NCI-H1048 (cell line): ENCODE measurements at places on chromosomes 7 and 10.

GRCh38 chr10:103737735-103738367 lies 117.5 kb downstream of the SH3PXD2A start:
- DNase-seq: no peak

GRCh38 chr7:50834031-50834535 lies 51.4 kb upstream of the GRB10 start:
- DNase-seq: no peak

- DNase-seq: no peak
Measured at GRCh38 chr7:27312820-27313219, 70.2 kb downstream of the EVX1 start.

DNA sequence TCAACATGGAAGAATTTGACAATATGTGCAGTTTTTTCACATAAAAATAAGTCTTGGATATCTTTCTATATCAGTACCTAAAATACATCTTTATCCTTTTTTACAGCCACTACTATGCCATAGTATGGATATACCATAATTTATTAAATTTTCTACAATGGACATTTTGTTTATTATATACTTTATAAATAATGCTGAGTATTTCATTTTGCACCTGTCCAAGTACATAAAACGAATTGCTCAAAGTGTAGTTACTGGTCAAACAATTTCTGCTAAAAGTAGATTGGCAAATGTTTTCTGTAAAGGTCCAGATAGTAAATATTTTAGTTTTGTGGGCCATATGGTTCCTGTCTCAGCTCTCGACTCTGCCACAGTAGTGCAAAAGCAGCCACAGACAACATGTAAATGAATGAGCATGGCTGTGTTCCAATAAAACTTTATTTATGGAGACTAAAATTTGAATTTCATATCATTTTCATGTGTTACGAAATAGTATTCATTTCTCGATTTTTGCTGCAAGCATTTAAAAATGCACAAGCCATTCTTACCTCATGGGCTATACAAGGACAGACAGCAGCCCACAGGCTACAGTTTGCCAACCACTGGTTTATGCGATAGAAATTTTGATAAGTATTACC lies 96.9 kb upstream of the STEAP1B start:
- DNase-seq: no peak

DNA sequence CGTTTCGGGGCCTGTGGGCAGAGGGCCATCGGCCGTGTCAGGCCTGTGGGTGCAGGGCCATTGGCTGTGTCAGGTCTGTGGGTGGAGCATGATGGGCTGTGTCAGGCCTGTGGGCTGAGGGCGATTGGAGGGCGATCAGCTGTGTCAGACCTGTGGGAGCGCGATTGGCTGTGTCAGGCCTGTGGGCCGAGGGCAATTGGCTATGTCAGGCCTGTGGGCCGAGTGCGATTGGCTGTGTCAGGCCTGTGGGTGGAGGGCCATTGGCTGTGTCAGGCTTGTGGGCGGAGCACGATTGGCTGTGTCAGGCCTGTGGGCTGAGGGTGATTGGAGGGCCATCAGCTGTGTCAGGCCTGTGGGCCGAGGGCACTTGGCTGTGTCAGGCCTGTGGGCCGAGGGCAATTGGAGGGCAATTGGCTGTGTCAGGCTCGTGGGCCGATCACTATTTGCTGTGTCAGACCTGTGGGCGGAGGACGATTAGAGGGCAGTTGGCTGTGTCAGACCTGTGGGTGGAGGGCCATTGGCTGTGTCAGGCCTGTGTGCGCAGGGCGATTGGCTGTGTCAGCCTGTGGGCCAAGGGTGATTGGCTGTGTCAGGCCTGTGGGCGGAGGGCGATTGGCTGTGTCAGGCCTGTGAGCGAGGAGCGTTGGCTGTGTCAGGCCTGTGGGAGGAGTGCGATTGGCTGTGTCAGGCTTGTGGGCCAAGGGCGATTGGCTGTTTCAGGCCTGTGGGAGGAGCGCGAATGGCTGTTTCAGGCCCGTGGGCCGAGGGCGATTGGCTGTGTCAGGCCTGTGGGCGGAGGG lies 54.1 kb downstream of the DYNC2I1 start:
- no peak for DNase-seq

- DNase-seq: no peak
Measured at GRCh38 chr10:4885162-4885561, 59.2 kb downstream of the AKR1E2 start.

- DNase-seq: no peak
Measured at GRCh38 chr10:131013281-131013912, 298.1 kb downstream of the TCERG1L start.

DNA sequence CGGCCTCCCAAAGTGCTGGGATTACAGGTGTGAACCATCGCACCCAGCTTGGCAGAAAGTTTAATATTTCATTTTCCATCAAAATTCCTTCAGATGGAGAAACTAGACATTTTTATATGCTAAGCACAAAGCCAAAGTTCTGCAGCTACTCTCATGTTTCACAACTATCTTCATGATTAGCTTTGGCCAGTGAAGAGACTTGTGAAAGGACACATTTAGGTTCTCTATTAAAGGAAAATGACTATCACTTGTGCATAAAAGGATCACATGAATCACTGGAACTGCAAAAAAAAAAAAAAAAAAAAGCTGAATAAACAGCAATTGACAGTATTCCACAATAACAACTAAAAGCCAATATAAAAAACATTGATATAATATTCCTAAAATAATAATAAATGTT lies 16.2 kb downstream of the FGFBP3 start:
- no peak for DNase-seq

DNA sequence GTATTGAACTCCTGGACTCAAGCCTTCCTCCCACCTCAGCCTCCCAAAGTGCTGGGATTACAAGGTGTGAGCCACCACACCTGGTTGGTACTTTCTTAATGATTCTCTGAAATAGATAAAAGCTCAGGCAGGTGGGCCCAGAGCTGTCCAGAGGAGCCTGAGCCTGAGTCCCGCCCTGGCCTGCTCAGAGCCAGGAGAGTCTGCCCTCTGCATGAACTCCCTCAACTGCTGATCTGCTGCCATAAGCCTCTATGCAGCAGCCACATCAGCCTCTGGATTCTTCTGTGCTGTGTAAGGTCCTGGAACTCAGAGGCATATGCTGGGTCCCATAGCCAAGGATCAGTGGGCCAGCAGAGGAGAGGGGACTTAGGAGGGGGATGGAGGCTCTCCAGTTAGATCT lies 23.1 kb upstream of the DDIT4 start:
- no peak for DNase-seq

GRCh38 chr10:133306941-133307379 lies 1.7 kb downstream of the TUBGCP2 start:
- no peak for DNase-seq

GRCh38 chr10:53977267-53977666 lies 823.8 kb downstream of the PCDH15 start:
- no peak for DNase-seq

- DNase-seq: no peak
Measured at GRCh38 chr7:54838175-54838910, 79.3 kb upstream of the SEC61G start.

GRCh38 chr10:103895411-103896186 lies 22.4 kb downstream of the STN1 start:
- no peak for DNase-seq

DNA sequence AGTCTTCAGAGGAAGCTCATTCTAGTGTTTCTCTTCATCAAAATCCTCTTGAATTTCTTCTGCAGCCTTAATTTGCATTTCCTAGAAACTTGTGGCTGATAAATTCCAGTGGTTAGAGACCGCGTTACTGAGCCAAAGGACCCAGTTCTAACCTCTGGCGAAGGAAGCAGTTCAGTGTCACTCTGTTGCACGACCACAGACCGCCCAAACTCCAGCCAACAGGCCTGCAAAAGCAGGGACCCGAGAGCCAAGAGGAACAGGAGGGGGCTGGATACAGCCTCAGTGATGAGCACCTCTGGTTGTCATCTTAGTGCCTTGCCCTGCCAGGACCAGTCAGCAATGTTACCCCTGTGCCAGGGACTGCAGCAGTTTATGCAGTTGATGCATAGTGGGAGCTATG lies 70.0 kb downstream of the AFAP1L2 start:
- no peak for DNase-seq

DNA sequence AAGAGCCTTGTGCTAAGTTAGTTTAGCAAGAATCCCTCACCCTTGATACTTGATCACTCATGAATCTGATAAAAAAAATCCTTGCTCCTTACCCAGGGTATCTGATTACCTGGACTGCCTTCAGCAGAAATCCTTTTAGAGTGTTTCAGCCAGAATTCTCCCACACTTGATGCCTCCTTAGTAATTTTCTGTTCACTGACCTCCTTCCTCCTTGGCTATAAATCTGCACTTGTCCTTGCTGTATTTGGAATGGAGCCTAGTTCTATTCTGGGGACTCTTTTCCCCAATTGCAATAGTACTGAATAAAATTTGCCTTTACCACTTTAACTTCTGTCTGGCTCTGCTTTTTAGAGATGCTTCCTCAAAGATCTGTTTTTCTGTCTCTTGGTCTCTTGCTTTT lies 84.9 kb downstream of the RPS24 start:
- no peak for DNase-seq

DNA sequence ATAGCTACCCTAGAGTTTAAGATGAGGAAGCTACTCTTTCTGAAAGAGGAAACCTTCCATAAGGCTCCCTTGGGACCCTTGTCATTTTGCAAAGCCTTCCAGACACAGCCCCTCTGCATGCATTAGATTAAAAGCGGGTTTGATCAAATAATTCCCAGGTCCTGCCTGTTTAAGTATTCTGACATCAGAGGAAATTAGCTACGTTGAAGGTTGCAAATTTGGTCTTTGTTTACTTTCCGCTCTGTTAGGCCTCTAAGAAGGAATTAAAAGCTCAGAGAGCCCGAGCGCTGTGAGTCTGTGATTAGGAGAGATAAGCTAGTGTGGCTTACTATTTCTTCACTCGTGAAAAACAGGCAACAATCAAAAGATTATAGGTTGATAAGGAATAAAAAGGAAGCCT lies 1.4 kb upstream of the THSD7A start:
- DNase-seq: no peak

GRCh38 chr10:130336617-130337304 lies 200.6 kb downstream of the GLRX3 start:
- no peak for DNase-seq

DNA sequence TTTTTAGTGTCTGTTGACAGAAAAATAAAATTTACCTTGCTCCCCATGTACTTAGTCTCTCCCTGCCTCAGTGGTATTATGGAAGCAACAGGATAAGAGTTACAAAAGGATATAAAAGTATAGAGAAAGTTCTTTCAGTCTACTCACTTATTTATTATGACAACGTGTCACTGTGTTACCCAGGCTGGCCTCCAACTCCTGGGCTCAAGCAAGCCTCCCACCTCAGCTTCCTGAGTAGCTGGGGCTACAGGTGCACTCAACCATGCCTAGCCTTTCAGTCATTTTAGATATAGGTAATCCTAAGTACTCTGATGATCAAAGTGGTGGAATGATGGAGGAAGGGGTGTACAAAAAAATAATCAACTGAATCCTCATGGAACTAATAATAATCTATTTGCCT lies 215.2 kb upstream of the MKLN1 start:
- no peak for DNase-seq

GRCh38 chr7:33487998-33488682 lies 358.8 kb downstream of the BBS9 start:
- no peak for DNase-seq

DNA sequence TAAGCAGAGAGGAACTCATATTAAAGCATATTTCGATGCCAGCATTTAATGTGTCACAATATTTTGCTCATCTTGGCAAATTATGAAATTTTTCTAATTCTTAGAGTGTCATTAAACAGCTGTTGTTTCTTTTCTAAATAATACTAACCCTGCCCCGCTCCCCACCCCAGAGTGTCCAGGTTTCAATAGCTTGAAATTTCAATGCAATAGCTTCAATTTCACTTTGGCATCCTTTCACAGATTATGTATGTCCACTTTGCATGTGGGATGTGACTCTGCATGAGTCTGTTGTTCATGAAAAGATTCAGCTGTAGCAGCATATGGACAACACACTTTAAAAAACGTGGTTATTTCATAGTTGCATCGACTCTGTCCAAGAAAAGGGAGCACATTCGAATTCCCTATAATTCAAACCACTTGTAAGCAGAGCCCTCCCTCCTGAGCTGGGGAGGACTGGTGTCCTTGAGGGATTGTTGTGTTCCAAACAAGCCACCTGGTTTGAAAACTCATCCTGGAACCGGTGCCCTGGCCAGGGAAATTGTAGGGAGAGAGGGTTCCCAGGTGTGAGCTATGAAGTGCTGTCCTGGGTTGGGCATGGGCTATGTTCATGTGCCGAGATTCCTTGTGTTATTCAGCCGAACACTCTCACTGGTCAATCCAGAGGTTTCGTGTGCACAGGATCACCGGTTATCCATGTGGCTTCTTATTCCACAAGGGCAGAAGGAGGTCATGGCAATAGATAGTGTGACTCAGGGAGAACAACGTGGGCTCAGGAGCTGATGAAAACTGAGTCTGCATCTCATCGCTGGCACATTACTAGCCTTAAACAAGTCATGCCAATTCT lies 64.6 kb upstream of the CREB5 start:
- DNase-seq: no peak

DNA sequence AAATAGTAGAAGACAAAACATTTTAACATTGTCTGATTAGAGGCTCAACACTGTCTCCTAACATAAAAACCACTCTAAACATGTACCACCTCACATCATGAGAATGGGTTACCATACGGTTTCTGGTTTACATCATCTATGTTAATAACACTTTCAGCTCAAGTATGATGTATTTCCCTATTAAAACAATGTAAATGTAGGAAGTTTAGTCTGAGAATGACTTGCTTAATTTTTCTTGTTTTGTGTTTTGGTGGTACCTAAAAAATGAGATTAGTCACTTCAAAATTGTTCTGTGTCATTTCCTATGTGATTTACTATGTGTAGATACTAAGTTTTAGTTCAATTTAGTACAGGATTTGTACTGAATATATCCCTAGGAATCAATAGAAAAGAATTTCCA lies 195.8 kb upstream of the SEMA3C start:
- no peak for DNase-seq

DNA sequence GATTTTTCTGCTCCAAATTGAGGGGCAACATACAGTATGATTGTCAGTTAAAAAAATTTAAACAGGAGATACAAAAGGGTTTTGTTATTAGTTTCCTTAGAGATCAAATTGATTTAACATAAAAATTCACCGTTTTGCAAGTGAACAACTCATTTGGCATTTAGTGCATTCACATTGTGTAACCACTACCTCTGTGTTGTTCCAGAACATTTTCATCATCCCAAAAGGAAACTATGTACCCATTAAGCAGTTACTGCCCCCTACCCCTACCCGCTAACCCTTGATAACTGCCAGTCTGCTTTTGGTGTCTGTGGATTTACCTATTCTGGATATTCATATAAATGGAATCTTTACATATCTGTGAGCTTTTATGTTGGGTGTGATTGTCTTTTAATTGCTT lies 3.1 kb downstream of the ZRANB1 start:
- DNase-seq: no peak

- no peak for DNase-seq
Measured at GRCh38 chr10:72008096-72008981, 44.1 kb downstream of the CHST3 start.
